ENCODE measurements at places on chromosomes 2 and 18. TPM values are rescaled to one million over a fixed set of nuclear protein-coding genes. Genes with fewer than 3 reads are reported as not detected.

GRCh38 chr2:159034713-159035112 is 66.3 kb downstream of the TANC1 start:
- DNase-seq = no peak

GRCh38 chr2:44103639-44104038 is 65.0 kb upstream of the PPM1B start:
- DNase-seq = no peak

Gene CNRIP1
- polyA plus RNA-seq = 46.9 TPM

Gene RASGRP3
- polyA plus RNA-seq = 38.3 TPM

GRCh38 chr2:127092901-127093516 is 13.9 kb downstream of the BIN1 start:
- no peak for DNase-seq

Gene HNMT
- 99.7 TPM for polyA plus RNA-seq

Gene GLS
- polyA plus RNA-seq = 115 TPM
